Activated CD8-positive, alpha-beta memory T cell treated with anti-CD3 and anti-CD28 coated beads, Interleukin-2, amount 10 ng/mL, durations not matched to agents 7 days and 5 days (primary cell): ENCODE measurements at places on chromosomes 2 and 18. TPM values are rescaled to one million over a fixed set of nuclear protein-coding genes. Genes with fewer than 3 reads are reported as not detected.

GRCh38 chr2:131093696-131094462, 619 bp upstream of the FAM168B start:
- peak; percentile 43 for DNase-seq

DNA sequence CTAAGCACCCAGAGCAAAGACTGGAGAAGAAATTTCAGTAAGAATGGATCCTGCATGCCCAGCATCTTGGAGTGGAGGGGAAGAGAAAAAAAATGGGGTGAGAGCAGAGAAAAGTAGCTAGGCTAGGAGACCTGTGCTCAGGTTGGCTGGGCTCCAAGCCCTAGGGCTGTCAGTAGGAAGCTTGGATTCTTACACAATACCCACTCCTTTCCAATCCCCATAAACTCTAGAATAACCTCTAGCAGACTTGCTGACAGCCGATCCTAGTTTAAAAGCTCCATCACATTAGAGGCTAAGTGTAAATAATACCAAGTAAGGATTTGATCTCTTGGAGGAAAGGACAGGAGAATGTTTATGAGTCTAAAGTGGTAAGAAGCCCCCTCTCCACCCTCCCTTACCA, 46.2 kb upstream of the NABP1 start:
- DNase-seq: no peak

DNA sequence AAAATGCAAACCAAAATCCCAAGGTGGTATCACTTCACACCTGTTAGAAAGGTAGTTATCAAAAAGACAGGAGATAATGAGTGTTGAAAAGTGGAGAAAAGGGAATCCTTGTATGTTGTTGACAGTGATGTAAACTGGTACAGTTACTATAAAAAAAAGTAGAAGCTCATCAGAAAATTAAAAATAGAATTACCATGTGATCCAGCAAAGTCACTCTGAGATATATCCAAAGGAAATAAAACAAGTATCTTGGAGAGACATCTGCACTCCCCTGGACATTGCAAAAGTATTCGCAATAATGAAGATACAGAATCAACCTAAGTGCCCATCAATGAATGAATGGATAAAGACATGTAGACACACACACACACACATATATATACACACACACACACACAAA, 208.3 kb upstream of the PIEZO2 start:
- DNase-seq: no peak

- no peak for DNase-seq
These were observed 784 bp downstream of the WDR33 start for GRCh38 chr2:127810156-127810618.

PSMA8 gene
- total RNA-seq: 0.82 TPM

GRCh38 chr2:77161009-77161408, 361.2 kb downstream of the LRRTM4 start:
- no peak for DNase-seq

GRCh38 chr2:98280376-98281102, 65.7 kb upstream of the CNGA3 start:
- DNase-seq: peak; percentile 34

DNA sequence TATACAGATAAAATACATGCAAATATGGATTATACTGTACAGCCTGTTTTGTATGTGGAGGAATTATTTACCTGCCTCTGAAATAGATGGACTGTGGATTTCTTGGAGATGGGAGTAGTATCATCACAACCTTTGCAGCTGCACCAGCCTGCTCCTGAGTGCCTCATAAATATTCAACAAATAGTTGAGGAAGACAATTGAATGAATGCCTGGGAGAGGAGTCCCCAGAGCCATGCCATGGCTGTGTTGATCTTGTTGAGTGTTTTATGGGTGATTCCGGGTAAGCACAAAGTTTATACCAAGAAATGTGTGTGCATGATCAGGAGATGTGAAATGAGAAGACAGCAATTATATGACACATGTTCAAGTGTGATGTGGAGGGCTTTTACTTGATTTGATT, 225.0 kb downstream of the FHOD3 start:
- no peak for DNase-seq

GRCh38 chr2:112183327-112184025, 45.3 kb downstream of the FBLN7 start:
- peak; percentile 38 for DNase-seq

GRCh38 chr2:108911401-108911800, 77.6 kb downstream of the EDAR start:
- peak; percentile 22 for DNase-seq

GRCh38 chr2:126699716-126700581, 44.0 kb downstream of the GYPC start:
- DNase-seq: no peak

CHRNG gene
- total RNA-seq: not detected

DNA sequence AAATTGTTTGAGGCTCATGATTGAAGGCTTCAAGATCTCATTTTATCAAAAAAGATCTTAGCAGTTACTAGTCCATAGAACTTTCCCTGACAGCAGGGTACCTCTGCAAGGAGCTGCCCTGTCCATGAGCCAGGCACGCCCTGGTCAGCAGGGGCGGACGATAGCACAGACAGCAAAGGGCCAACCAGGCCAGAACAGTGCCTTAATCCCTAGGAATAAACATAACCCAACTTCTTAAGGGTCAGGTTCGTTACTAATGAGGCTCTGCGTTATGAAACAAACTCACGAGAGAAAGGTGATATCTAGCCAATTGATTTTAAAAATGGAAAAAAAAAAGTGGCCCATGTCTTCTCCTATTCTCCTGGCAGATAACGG, 59.2 kb downstream of the BCL2 start:
- DNase-seq: no peak

CHCHD5 gene
- total RNA-seq: 27.8 TPM

- DNase-seq: no peak
These were observed 50.1 kb downstream of the MAP2 start for GRCh38 chr2:209473930-209474419.

GRCh38 chr2:58553522-58553921, 312.4 kb upstream of the FANCL start:
- DNase-seq: no peak

DNA sequence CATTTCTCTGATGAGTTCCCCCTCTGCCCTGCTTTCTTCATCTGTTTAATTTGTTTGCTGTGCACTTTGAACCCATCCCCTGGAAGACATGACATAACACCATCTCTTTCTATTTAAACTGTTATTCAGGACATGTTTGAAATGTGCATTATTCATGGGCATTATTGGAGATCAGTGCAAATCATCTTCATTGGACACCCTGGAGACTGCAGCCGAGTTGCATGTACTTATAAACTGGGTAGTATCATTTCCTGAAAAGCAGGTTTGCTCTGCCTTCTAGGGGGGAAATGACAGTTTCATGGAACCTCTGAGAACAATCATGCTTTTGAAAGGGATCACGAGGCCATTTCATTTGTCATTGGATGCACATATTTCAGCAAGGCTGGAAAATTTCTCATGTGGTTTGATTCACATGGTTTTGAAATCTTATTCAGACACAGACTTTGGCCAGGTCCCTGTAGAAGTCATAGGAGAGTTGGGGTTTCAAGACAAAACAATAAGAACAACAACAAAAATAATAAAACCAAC, 462.8 kb upstream of the MEX3C start:
- no peak for DNase-seq

GRCh38 chr18:74819433-74820059, 221.9 kb downstream of the ZNF407 start:
- DNase-seq: no peak

DNA sequence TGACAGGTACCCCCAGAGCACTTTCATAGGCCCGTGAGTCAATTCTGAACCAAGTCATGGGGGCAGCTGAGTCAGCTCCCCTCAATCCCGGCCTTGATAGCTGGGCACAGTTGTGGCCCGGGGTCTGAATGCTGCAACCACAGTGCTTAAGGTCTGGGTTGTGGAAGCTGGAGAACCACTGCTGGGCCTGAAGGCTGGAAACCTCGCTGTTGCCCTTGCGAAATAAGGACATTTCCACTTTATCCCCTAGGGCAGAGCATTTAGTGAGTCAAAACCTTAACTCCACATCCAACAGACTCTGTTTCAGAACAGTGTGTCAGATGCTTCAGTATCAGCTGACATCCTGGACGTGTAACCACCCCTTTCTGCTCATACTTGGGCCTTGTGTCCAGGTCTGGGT, 58.6 kb downstream of the SP110 start:
- DNase-seq: no peak

DNA sequence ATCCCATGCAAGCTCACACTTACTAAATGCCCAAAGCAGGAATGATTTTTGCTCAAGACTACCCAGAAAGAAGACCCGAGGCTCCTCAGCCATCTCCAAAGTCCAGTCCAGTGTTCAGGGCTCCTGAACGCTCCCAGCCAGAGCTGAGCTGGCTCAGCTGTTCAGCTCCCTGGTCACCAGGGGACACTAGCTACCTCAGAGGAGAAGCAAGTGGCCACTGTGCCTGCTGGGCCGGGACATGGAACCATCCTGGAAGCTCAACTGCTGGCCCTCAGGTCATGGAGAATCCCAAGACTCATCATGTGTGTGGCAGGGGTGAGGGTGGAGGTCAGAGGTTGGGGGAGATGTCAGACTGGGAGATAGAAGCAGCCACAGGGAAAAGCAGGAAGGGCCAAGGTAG, 89.0 kb downstream of the GALNT14 start:
- no peak for DNase-seq

DNA sequence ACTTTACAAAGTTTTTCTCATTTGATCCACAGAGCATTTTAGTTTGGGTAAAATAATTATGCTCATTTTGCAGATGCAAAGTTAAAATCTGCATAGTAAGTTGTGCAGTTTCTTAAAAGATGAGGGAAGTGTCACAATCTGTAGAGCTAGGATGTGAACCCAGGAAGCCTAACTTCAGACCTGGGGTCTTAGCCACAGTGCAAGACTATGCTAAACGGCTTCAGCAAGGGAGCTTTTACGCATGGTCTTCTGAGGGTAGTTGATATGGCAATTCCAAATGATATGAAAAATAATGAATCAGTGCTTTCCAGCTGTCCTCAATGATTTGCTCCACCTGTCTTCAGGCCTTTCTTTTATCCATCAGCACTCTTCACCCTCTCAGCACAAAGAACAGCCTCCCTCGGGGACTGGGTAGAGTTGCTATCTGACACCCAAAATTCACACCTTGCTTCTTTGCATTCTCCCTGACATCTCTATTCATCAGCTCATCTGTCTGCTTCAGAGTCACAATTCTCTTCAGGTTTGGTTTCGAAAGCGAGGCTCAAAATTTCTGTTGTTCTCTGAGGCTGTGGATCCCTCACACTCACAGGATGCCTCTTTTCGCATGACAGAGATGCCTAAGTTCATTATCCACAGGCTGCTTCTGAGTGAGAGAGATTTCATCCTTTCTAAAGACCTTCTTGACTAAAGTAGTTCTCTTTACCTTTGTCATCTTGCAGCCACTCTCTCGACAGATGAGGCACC, 302.5 kb downstream of the NRXN1 start:
- DNase-seq: no peak

DSC3 gene
- not detected for total RNA-seq

- no peak for DNase-seq
These were observed 1.6 kb downstream of the SLC35F6 start for GRCh38 chr2:26765475-26766200.

TYMS gene
- total RNA-seq: 369 TPM

HNMT gene
- not detected for total RNA-seq

GRCh38 chr2:47089083-47089464, 66.0 kb downstream of the STPG4 start:
- no peak for DNase-seq

FBXO15 gene
- total RNA-seq: 0.23 TPM

VWC2L gene
- not detected for total RNA-seq

KCNG2 gene
- not detected for total RNA-seq

RPRD1A gene
- 33.4 TPM for total RNA-seq

- DNase-seq: no peak
These were observed 76.6 kb upstream of the BZW1 start for GRCh38 chr2:200735061-200735460.

CIB4 gene
- total RNA-seq: not detected

- DNase-seq: no peak
These were observed 637 bp upstream of the SFT2D3 start for GRCh38 chr2:127700527-127701192.

FSHR gene
- total RNA-seq: not detected

GRCh38 chr2:110167326-110168000, 37.4 kb downstream of the NPHP1 start:
- DNase-seq: no peak

- DNase-seq: no peak
These were observed 40.2 kb downstream of the EPAS1 start for GRCh38 chr2:46337208-46337994.

DNA sequence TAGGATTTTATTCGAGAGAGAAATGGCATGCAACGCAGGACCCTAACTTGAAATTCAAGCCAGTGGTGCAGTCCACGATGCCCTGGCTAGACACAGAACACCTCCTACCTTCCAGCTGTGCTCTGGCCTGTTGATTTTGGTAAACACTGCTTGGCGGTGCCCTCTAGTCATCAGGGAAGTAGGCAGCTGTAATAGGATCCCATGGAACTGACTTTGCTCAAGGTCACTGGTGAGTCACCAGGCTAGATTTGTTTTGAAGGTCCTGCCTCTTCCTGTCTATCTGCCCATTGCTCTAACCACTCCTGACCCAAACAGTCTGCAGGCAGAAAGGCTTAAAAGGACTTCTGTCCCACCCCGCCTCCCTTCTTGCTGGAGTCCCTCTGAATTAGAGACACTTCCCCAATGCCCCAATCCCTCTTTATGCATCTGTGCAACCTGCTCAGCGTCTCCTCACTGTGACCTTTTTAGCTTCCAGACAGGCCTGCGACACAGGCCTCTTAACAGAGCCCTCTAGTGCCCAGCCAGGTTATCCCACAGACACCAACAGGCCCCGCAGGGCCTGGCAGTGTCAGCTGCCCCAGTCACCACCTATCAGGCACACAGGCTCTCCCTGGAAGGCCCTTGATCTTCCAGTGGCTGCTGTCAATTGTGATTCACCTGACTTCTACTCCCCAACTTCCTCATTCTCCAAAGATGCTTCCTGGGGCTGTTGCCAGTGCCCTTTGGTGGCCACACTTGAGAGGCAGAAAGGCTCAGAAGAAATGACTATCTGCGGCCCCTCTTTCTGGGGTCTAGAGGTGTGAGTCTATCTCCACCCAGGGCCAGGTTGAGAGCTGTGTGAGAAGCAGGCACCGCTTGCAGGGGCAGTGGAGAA, 5.2 kb downstream of the TMEM127 start:
- peak; percentile 54 for DNase-seq

GRCh38 chr2:70248181-70248847, at the start of gene TIA1:
TIA1 (minus strand) TSS chr2:70248628; CDS start chr2:70248430, 198 bp downstream.
- DNase-seq: peak; percentile 99

GPR55 gene
- total RNA-seq: 58.8 TPM

DNA sequence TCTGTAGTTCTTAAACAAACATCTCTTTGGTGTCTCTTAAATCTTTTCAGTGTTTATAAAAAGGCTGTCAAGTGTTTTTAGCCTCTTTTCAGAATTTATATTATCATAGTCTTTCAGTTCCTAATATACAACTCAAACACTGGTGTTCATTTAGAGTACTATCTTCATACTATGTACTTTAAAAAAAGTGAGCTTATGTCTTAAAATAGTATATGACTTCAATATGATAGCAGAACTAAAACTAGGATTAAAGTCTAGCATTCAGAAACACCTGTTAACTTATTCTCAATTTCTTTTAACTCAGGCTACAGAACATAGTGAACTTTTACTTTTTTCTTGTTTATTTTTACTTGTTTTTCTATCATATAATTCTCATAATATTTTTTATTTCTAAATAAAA, 14.7 kb upstream of the IKZF2 start:
- DNase-seq: no peak

CFAP221 gene
- total RNA-seq: not detected

- DNase-seq: no peak
These were observed 671.9 kb upstream of the CHAC2 start for GRCh38 chr2:53095664-53096063.
